ENCODE measurements at places on chromosomes 13 and 19.

- DNase-seq = no peak
These were observed 227.8 kb upstream of the MIR17HG start for GRCh38 chr13:91119643-91120042.

GRCh38 chr19:54317108-54317964, 4.4 kb upstream of the LILRA5 start:
- no peak for DNase-seq

- no peak for DNase-seq
These were observed 12.8 kb upstream of the SELENOW start for GRCh38 chr19:47765523-47766358.

DNA sequence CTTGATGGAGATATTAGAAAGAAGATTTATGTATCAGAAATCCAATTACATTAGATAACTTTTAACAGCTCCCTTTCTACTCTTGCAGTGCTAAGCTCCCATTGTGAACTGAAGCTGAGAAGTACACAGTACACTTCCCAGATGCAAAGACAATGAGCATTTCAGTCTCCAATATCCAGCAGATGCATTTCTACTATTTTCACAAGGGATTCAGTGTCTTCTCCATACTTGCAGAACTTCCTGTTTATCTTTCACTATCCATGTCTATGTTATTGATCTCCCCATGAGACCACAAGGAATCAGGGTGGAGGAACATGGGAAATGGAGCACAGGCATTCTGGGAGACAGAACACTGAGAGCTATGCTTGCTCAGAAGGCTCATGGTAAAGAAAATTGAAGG, 207.5 kb downstream of the ENOX1 start:
- no peak for DNase-seq

GRCh38 chr19:3443840-3444694, 36.3 kb downstream of the SMIM24 start:
- peak; percentile 68 for DNase-seq

DNA sequence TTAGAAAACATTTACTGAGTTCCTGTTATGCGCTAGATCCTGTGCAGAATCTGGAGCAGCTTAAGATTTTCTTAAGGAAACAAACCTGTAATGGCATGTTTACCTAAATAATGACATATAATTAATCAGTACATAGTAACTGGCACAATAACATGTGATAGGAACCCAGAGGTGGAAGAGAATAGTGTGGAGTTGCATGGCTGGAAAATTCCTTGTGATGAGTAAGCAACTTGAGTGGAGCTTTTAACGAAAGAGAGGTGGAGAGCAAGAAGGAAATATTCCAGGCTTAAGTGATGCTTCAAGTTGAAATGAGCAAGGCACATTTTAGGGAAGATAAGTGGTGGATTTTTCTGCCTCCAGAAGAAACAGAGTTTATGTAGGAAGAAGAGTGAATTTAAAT, 9.2 kb upstream of the GPC5 start:
- DNase-seq = no peak

DNA sequence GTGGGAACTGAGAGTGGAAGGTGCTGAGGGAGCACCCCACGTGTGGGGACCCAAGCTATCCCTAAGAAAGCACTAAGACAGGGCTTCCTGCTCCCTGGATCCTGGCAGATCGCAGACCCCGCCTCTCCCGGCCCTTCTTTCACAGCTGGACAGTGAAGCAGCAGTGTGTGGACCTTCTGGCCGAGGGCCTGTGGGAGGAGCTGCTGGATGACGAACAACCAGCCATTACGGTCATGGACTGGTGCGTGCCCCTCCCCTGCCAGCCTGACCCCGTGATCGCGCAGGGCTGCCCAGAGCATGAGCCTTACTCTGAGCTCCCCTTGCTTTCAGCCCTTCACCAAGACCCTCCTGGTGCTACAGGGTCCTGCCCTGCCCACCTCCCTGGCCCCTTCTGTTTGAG, 2.3 kb downstream of the NCCRP1 start:
- no peak for DNase-seq

GRCh38 chr13:34164582-34164981, 346.6 kb downstream of the RFC3 start:
- DNase-seq = no peak

DNA sequence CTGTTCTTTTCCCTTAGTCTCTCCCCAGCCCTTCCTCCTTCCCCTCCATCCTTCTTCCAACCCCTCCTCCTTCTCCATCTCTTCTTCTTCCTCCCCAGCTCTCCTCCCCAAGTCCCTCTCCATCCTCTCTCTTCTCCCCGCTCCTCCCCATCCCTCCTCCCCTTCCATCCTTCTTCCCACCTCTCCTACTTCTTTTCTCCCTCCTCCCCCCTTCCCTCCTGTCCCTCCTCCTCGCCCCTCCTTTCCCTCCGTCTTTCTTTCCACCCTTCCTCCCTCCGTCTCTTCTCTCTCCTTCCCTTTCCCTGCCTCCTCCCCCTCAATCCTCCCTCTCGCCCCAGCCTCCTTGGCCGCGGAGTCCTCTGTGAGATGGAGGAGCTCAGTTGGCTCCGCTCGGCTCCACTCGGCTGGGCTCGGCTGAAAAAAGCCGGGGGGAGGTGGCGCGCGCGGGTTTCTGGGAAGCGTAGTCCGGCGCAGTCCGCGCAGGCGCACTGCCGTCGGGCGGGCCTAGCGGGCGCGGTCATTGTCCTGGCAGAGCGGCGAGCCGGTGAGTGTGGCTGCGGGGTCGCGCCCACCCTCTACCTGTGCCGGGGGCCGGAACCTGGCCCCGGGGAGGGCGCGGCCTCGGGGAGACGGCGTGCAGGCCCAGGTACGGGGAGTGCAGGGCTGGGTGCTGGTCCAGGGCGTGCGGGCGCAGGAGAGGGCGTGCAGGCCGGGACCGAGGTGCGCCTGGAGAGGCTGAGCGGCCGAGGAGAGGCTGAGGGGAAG, at the start of gene ZNF71:
Gene ZNF71 (plus strand): TSS at position 520 of the 765 bp plus-strand sequence. CDS start 6,257 bp downstream, outside the sequence.
- DNase-seq = no peak

DNA sequence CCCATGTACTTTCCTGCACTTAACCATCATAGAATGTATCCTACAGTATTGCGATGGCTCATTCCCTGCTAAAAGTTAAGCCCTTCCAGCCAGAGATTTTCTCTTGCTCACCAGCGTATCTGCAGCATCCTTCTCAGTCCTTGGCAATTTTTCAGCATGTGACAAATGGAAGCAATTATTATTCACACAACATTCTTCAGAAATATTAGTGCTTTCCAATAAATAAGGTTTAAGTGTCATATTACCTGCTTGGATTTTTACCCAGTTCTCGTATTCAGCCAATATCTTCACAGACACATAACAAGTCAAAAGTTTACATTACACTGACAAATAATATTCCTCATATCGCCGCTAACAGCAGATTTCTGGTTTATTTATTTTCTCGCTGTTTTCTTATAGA, 82.3 kb downstream of the POU4F1 start:
- DNase-seq = no peak

DNA sequence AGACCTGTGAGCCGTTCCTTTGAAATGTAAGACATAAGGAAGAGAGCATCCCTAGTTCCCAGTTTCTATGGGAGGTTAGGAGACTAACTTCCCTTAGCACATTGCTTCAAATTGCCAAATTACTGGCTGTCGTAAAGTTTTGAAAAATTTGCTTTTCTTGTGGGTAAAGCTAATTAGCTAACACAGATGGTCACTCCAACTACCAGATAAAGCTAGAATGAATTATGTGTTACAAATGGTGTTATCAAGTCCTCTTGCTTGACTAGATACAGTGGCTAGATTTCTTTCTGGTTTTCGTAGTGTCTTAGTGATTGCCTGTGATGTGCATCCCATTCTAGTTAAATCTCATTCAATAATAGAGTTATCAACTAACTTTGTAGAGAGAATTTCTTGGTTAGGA, 416.6 kb upstream of the ATXN8OS start:
- DNase-seq = no peak

DNA sequence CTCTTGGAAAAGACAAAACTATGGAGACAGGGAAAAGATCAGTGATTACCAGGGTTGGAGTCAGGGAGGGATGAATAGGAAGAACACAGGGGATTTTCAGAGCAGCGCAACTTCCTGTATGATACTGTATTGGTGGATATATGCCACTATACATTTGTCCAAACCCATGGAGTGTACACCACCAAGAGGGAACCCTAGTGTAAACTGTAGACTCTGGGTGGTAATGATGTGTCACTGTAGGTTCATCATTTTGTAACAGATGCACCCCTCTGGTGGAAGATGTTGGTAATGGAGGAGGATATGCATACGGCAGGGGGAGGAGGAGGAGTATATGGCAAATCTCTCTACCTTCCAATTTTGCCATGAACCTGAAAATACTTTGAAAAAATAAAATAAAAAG, 68.1 kb downstream of the UFM1 start:
- no peak for DNase-seq

DNA sequence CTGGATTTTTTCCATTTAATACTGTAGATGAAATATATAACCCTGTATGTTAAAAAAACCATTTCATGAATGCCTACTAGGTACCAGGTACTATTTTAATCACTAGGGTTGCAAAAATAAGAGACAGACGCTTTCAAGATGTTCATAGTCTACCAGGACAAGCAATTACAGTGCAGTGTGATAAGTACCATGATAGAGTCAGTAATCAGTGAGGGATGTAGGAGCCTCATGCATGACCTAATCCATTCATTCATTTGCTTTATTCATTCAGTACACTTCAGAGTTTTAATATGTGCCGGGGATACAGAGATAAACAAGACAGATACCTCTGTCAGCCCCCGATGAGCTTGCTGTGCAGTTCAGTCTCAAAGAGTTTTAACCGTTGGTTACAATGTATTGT, 3.0 kb downstream of the WASF3 start:
- DNase-seq = no peak

DNA sequence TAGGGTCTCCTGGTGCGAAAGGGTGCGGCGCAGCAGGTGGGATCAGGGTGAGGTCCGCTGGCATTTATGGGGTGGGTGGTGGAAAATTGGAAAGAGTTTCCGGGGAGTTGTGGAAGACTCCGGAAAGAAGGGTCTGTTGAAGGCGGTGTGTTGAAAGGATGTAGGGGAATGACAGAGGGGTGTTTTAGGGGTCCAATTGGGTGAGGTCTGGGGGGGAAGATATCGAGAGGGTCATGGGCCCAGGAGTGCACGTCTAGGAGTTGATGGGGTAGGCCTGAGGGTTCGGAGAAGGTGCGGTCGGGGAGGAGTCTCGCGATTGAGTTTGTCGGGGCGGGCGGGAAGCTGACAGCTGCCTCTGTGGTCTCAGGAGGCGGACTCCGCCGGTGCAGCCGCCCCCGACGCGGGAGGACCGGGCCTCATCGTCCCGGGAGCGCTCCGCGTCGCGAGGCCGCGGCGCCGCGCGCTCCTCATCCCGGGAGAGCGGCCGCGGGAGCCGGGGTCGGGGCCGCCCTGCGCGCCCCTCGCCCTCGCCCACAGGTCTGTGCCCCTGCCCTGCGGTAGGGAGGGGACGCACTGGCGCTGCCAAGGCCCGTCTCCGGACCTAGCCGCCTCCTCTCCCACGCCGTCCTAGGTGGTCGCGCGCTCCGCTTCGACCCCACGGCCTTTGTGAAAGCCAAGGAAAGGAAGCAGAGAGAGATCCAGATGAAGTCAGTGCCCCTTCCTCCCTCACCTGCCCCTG, 7.0 kb downstream of the PGLYRP1 start:
- no peak for DNase-seq

DNA sequence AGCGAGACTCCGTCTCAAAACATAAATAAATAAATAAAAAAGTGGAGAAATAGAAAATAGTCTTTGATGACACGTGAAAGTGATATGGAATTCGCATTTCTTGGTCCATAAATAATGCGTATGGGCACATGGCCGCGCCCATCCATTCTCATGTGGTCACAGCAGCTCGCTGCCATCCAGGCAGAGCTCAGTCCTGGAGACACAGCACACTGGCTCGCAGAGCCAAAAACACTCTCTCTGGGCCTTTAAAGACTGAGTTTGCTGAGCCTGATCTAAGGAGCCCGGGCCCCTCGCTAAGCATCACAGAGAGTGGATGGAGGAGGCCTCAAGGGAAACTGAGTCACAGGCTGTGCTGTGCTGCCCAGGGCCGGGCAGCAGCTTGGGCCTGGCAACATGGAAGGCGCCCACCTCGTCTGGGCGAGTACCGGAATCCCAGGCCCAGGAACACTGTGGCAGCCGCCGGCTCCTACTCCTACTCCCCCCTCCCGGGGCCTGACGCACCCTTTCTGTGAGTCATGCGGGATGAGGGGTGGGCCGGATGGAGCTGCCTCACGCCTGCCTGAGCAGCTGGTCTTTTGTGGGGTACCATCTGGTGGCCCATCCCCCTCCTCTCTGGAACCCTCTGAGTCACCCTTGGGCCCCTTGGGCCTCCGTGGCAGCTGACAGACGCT, 28.9 kb upstream of the CACTIN start:
- no peak for DNase-seq

DNA sequence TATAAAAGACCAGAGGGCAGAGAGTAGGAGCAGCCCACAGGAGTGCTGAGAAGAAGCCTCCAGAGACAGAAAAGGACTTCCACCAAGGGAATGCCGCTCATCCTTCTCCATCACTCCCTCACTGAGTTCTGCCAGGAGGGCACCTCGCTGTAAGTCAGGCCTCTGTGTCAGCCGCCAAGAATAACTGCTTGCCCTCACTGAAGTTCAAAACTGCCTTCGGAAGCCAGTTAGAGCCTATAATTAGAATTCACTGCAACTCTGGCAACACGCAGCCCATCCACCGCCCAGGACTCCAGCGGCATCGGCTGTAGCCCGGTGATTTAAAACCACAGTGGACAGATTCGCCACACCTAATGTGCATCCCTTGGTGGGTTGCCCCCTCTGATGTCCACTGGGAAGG, 281.8 kb upstream of the ZNF507 start:
- no peak for DNase-seq

DNA sequence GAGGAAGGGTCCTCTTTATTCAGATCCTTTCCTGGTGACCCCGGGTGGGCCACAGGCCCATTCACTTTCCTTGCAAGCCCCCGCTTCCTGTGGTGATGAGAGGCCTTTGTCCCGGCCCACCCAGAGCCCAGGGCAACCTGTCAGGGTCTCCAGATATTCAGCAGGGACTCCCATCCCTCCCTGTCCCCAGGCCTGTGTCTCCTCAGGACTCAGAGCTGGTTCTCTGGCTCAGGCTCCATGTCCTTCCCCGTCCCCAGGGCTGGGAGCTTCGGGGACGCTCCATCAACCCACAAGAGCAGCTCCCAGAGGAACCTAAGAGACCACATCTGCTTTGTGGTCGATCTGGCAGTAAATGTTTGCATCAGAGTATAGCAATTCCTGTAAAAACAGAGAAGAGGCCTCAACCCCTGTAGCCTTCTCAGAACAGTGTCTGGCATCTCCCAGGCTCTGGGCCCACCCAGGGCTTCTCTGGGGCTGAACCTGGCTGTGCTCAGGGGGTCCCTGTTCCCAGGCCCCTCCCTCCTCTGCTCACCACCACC, 7.8 kb downstream of the CEACAM4 start:
- no peak for DNase-seq

All from cerebellar nuclear complex (tissue), 1 donor.